Muscle of leg (tissue), 16 donors: ENCODE measurements at places on chromosomes 7 and 10.

DNA sequence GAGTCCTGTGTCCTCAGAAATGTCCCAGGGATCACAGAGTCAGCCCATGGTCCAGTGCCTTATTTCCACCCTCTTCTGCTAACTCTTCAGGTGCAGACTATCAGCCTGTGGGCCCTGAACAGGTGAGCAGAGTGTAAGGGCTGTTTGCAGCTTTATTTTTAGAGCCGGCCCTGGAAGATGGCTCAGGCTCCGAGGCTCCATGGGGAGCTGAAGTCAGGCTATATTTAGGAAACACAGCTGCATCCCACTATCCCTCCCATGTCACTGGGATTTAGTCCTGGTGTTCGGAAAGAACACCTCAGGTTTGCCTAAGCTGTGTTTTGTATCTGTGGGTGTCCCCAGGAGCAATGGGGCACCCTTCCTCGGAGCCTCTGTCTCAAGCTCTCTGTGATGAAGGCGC, 126.9 kb downstream of the RPS24 start:
- DNase-seq: peak; percentile 76

- no peak for DNase-seq
Observed at GRCh38 chr10:78529262-78529661, 495.6 kb downstream of the RPS24 start.

DNA sequence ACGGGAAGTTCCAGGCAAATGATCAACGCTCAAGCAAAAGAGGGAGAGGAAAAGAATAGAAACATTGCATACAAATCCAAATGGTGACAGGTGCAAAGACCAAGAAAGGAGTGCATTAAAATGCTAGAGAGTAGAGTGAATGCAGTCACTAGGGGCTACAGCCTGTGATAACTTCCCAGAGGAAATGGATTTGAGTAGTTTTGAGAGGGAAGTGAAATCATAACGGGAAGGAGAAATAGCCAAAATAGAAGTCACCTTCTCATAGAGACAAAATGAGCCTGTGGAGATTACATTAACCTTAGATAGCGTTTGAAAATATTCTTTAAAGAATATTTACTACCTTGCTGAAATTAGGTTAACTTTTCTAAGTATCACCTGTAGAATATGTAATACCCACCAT, 26.5 kb downstream of the NUP42 start:
- DNase-seq: peak; percentile 31

DNA sequence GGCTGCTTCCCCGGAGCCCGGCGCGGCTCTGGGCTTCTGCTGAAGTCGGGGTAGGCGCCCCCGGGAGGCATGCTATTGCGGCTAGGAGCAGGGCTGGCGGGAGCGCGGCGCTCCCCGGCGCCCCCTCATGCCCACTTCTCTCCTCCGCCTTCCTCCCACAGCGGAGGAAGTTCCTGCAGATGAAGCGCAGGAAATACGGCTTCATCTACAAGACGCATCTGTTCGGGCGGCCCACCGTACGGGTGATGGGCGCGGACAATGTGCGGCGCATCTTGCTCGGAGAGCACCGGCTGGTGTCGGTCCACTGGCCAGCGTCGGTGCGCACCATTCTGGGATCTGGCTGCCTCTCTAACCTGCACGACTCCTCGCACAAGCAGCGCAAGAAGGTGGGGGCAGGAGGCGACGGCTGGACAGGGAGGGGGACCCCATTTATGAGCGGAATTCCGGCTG, 479 bp downstream of the CYP26A1 start:
- peak; percentile 32 for DNase-seq

DNA sequence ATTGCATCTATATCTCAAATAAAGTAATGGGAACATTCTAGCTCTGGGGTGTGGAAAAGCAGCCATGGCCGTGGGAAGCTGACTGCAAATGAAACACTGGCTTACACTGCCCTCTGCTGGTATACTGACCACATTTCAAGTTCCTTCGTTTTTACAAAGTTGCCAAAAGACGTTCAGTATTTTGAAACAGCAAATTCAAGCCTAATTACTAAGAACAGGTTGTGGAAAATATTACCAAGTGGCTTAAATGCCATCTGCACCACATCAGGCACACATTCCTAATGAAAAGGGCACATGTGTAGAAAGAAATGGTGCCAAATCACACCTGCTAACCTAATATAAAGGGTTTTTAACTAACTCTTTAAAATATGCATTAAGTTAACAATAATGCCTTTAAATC, 83.9 kb downstream of the JAZF1 start:
- DNase-seq: peak; percentile 79
